ENCODE measurements at places on chromosomes 16 and 17.

DNA sequence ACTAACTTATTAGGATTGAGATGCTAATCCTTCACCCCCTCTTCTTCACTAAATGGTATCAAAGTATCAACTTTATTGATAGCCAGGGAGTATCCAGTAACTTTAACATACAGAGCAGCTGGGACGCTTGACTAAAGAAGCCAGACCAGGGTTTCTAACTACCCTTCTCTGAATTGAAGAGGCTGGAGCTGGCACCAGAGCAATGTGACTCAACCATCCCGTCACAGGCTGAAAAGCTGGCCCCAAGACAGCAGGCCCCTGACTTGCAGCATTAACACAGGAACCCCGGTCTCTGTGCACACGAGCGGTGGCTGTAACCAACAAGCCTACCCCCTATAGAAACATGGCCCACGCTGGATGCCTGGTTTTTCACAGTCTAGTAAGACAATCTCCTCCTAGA, 59.8 kb downstream of the ANKFN1 start:
- no peak for DNase-seq

GRCh38 chr16:9105189-9105588, 13.7 kb downstream of the HAPSTR1 start:
- no peak for DNase-seq

DNA sequence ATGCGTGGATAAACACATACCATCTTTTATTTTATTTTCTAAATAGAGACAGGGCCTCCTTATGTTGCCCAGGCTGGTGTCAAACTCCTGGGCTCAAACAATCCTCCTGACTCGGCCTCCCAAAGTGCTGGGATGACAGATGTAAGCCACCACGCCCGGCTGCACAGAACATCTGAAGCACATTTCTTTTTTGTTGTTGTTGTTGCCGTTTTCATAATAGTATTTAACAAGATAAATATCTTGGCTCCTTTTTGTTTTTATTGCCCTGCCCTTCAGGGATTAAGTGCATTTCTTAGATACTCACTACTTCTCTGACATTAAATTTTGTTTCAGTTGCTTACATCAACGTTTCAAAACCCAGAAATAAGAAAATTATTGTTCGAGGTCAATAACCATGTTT, 37.4 kb downstream of the ANKRD11 start:
- no peak for DNase-seq

DNA sequence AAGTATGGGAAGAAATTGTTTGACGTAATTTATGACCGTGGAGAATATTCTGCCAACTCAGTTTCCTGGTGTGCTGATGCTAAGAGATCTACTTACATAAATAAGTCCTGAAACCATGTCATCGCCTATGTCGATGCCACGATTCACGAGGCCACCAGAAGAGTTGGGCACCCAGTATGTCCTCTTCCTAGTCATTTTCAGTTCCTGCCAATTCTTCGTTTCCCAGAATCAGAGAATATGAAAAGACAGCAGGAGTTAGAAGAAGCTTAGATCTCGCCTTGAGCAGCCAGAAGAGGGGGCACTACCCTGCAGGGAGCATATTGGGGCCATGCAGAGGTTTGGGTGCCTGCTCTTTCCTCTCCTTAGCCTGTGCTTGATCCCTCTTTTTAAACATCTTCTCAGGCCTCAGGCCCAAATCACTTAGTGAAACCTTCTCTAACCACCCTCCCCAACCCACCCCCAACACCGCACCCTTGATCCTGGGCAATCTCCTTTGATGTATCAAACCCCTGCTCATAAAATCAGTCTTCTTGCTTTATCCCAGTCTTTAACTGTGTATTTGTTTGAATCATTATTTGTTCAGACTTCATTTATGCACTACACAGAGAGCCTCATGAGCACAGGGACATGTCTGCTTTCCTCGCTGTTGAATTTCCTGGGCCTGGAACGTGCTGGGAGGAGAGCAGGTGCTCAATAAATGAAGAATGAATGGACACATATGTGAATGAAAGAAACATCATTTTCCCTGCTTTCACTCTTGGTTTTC, 12.2 kb upstream of the LONP2 start:
- no peak for DNase-seq

DNA sequence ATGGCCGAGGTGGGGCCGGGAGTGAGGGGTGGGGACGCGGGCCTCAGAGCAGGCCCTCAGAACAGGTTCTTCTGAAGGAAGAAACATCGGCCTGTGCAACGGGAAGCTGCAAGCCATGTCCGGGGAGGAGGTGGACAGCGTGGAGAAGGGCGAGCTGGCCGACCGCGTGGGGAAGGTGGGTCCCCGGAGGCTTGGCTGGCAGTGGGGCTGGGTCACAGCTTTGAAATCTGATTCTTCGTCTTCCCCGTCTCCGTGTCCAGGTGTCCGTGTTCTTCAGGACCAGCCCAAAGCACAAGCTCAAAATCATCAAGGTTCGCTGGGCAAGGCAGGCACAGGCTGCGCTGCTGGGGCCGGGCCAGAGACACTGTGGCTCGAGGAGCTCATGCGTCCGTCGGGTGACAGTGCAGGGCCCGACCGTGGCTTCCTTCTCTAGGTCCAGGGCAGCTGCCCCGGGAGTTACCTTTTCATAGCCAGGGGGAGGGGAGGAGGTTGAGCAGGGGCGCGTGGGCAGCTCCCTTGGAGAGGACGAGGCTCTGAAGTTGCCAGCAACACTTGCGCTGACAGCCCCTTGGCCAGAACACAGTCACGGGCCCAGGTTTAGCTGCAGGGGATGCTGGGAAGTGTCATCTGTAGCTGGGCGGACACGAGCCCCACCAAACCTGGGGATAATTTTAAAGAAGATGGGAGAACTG, 51.3 kb downstream of the MEAK7 start:
- DNase-seq, result no peak

DNA sequence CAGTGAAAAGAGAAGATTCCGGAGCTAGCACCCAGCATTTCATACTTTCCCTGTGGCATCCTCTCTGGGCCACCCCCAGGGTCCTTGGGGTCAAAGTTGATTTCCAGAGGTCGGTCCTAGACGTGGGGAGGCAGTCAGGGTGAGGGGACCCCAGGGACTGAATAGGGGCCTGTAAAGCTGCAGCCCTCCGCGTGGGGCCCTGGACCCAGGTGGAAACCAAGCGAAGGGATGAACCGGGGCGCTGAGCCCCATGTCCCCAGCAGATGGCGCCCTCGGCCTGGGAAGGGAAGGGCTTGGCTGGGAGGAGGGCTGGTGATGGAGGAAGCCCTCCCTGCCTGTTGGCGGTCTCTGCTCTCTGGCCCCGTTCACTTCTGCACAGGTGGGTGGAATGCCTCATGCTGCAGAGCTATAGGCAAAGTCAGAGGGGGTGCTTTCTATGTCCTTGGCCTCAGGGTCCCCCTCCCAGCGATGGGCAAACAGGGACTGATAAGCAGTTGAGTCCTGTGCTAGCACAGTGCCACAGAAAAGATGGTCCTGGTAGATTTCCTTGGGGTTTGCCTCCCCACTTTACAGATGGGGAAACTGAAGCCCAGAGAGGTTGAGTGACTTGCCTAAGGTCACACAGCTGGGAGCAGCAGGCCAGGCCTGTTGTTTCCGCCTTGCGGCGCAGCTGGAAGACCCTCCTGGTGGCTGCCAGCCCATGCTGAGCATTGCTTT, 163.4 kb upstream of the CIBAR2 start:
- peak; percentile 18 for DNase-seq

GRCh38 chr17:62307196-62307595, 73.2 kb upstream of the EFCAB3 start:
- no peak for DNase-seq

DNA sequence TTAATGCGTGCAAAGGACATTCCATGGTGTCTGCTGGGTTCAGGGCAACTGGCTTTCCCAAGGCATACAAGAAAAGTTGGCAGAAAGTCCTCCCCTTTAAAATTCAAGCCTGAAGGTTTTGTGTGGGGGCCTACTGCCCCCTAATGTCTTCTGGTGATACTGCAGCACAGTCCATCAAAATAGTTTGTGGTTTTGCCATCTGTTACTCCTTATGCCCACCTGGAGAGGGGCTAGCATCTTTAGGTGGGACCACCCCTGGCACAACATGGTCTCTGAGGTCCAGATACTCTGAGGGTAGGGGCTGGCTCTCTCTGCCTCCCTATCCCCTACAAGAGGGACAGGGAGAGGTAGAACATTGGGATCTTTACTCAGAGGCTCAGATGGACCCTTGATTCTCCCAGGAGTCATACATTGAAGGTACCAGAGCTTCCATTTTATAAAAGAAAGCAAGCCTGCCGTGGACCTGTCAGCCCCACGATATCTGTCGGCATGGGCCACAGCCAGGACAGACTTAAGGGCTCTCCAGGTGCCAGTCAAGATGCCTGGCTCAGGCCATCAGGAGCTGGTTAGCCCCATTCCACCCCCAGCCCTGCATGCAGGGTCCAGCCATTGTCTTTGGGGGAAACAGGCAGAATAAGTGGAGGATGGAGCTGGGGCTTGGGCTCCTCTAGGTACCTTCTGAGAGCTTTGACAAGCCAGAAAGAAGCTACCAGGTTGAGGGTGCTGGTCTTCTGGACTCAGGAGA, 6.3 kb downstream of the ESRP2 start:
- peak; percentile 47 for DNase-seq

DNA sequence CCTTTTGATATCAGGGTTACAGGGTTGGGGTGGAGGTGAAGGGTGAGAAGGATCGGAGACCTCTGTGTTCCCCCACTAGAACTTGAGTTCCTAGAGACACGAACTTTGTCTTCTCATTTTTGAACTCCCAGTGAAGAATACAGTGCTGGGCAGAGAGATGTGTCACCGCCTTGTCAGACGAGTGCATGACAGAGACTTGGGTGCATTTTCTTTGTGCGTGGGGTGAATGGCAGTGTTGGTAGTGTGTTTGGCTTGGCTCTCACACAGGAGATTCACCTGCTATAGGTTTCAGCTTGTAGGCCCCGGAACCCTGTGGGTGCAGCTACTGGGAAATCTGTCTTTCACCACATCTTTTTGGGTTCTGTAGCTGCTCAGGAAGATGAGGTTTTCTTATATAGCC, 40.0 kb upstream of the CCR7 start:
- DNase-seq, result no peak

- DNase-seq, result no peak
Observed at GRCh38 chr16:31561426-31562233, 33.9 kb downstream of the AHSP start.

- DNase-seq, result no peak
Observed at GRCh38 chr17:65231086-65231485, 93.9 kb downstream of the RGS9 start.

GRCh38 chr16:54742436-54742835, 188.2 kb upstream of the IRX5 start:
- DNase-seq, result no peak

DNA sequence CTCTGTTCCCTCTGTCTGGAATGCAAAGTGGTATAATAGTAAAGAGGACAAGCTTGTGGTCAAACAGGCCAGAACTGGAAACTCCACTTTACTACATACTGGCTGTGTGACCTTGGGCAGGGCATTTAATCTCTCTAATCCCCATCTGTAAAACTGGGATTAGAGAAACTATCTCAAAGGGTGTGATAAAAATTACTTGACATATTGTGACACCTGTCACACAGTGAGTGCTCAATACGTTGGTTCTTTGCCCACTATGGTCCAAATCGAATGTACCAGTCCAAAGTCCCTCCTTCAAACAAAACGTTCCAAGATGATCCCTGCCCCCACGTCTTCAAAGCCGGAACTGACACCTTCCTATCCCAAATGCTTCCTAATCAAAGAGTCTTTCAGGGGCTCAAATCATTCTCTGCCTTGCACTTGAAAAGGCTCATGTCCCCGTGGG, 734 bp downstream of the PGAP3 start:
- DNase-seq, result no peak

DNA sequence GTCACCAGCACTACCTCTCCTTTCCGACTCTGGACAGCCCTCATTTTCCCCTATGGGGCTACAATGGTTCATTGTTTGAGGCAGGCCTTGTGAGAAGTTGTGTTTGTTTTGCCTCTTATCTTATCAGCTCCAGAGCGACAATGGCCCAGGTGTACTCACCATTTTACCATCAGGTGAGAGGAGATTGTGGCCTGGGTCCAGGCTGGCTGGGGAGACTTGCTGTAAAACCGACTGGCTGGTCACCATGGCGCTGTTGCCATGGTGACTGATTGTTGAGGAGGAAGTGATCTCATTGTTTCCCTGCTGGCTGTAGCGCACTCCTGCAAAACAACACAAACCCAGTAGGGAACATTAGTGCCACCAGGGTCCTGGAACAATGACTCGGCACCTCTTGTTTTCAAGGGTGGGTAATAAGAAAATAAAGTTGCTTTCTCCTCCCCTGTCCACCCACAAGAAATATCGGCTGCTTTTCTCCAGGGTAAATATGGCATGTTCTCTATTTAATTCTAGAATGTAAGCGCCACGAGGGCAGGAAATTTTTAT, 34.4 kb downstream of the HNF1B start:
- no peak for DNase-seq

- DNase-seq, result no peak
Observed at GRCh38 chr17:9226794-9227135, 205.5 kb downstream of the NTN1 start.

GRCh38 chr17:48506246-48506645, 24.6 kb downstream of the HOXB1 start:
- DNase-seq, result no peak

- DNase-seq, result no peak
Observed at GRCh38 chr16:36336-36984, 16.9 kb downstream of the POLR3K start.

- DNase-seq, result no peak
Observed at GRCh38 chr16:87956365-87957231, 5.4 kb downstream of the BANP start.

DNA sequence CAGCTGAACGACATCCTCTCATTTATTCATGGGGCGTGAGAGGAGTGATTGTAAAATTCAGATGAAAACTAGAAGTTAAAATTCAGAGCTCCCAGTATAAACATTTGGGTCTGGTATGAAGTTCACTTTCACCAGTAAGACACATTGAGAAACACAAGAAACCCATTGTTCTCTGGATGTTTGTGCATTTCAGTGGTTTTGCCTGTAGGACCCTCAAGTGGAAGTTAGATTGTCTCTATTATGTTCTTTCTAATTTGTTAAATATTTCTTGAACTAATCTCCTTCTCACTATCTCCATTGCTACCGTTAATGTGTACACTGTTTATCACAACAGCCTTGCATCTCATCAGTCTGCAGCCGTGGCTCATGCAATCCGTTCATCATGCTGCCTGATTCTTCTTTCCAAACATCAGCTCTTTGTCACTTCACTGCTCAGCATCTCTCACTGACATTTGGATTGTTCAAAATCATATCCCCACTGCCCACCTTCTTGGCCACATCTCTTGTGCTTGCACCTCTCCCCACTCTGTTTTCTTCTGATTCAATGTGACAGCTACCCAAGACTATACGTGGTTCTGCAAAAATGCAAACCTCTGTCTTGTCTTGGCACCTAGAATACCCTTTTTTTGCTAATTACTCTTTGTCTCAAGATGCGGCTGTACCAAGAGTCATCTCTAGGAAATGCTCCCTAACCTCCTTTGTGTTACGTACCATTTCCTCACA, 49.5 kb downstream of the HLF start:
- DNase-seq, result no peak

- peak; percentile 19 for DNase-seq
Observed at GRCh38 chr16:8660841-8661301, 13.5 kb upstream of the ABAT start.

Measured in GM04504 (cell line).